ENCODE measurements at places on chromosomes 5 and 9.

GRCh38 chr5:160029004-160029403, 20.1 kb downstream of the TTC1 start:
- DNase-seq = no peak

GRCh38 chr5:127280491-127281220, 9.9 kb upstream of the MEGF10 start:
- DNase-seq = no peak

GRCh38 chr9:117718085-117718484, 13.9 kb downstream of the TLR4 start:
- DNase-seq = no peak

DNA sequence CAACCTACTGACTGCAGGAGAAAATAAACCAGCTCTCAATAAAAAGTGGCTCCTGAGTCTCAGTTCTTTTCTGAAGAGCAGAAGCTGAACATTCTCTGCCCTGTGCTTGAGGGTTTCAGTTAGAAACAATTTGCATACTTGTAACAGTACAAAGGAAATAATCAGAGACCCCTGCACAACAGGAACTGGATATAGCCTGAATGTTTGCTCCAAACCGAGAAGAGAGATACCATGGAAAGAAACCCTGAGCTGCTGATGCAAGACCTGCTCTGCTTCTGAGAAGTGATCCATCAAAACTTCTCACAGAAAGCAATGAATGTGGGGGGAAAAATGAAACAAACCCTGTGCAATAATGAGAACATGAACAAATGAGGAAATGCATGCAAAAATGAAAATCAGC, 592.9 kb downstream of the SEMA5A start:
- DNase-seq = no peak

GRCh38 chr9:36116593-36116992, 19.9 kb upstream of the GLIPR2 start:
- DNase-seq = no peak

- no peak for DNase-seq
These were observed 395.6 kb downstream of the IRX2 start for GRCh38 chr5:2355859-2356258.

DNA sequence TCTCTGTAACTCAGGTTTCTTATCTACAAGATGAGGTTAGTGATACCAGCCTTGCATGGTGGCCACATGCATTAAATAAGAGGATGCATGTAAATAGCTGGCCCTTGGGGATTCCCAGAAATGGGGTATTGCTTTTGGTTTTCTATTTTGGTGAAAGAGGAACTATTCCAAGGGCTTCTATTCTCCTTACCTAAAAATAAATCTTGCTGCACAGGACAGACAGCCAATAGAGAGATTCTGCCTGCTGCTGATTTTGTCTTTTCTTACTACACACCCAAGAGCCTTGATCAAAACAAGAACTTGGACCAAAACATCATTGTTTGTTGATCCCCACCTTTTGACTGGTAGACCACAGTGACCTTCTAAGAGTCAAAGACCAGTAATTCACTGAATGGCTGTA, 161.8 kb downstream of the PJA2 start:
- no peak for DNase-seq

GRCh38 chr5:17470064-17470463, 28.0 kb upstream of the TAF11L2 start:
- no peak for DNase-seq

- no peak for DNase-seq
These were observed 115.3 kb downstream of the MARCHF11 start for GRCh38 chr5:16064135-16064893.

GRCh38 chr5:98076501-98076900, 697.0 kb upstream of the RGMB start:
- DNase-seq = no peak

GRCh38 chr9:77018969-77019235, 553 bp upstream of the FOXB2 start:
- no peak for DNase-seq

DNA sequence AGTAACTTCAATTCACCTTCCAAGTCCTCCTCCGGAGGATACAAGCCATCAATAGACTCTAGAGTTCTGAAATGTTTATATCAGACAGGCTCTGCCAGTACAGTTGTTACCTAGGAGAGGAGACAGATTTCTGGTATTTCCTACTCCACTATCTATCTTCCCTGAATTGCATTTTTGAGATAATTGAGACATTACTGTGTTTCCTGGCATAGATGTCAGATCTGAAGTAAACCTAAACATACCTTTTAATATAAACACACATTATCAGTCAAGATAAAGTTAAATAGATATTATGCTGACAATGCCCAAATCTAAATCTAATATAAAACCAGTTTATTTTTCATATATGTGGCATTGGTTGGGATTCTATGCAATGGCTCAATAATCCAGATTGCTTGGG, 8.2 kb upstream of the TYRP1 start:
- DNase-seq = no peak

GRCh38 chr9:137620048-137620405, 1.2 kb downstream of the EHMT1 start:
- no peak for DNase-seq

DNA sequence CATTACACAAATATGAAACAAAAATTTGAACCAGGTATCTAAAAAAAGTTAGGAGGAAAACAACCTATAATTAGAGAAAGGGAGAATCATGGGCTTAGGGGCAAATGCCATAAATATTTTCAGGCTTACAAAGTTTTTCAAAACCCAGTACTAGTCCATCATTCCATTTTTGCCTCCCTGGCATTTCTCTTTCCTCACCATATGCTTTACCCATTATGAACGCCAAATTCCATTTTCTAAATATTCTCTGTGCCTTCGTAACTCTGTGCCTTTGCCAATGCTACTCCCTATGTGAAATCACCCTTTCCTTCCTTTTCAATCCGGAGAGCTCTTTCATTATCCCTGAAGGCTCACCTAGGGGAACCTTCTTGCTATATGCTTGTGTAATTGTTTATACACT, 434.1 kb downstream of the ZSWIM6 start:
- DNase-seq = no peak

GRCh38 chr9:136011703-136012496, 50.7 kb upstream of the UBAC1 start:
- DNase-seq = no peak

DNA sequence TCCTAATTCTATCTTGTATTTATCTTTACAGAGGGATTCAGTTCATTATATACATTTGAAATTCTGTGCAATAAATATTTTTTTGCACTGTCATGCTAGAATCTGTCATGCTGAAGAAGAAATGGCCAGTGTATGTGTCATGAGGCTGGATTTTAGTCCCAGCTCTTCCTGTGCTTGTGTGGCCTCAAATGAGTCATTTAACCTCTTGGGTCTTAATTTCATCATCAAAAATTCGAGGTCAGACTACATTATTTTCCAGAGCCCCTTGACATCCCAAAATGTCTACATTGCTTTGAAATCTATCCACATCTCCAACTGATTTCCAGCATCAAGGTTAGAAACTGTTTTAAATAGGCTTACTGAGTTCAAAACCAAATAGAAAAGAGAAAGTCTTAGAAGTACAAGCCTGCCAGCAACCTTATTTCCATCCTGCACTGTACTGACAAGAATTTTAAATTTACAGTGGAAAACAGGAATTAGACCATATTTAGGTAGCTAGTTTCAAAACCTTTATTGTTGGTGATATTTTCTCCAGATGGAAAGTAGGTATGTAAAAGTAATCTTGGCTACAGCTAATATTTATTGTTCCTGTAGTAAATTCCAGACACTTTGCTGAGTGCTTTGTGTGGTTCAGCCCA, 96.7 kb upstream of the MAMDC2 start:
- peak; percentile 23 for DNase-seq

- no peak for DNase-seq
These were observed 38.6 kb downstream of the HTR4 start for GRCh38 chr5:148615644-148616275.

DNA sequence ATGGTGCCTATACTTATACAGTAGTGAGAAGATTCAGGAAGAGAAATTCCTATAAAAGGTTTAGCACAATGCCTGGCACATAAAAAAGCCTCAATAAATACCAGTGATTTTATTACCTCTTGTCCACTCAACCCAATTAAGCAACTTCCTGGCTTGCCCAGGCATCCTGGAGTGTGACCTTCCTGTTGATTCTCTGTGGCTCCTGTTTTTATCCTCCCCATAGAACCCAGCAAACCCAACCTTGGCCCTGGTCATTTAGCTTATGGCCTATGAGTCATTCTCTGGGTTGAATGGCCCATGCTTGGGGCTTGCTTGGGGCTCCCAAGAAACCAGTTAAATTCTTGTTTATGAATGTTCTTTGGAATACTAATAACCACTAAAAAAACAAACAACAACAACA, 21.4 kb upstream of the SPARC start:
- no peak for DNase-seq

- peak; percentile 100 for DNase-seq
These were observed 54.4 kb upstream of the RPL26L1 start for GRCh38 chr5:172904643-172905345.

- DNase-seq = no peak
These were observed 1.0 kb upstream of the ACSL6 start for GRCh38 chr5:132012371-132013005.

DNA sequence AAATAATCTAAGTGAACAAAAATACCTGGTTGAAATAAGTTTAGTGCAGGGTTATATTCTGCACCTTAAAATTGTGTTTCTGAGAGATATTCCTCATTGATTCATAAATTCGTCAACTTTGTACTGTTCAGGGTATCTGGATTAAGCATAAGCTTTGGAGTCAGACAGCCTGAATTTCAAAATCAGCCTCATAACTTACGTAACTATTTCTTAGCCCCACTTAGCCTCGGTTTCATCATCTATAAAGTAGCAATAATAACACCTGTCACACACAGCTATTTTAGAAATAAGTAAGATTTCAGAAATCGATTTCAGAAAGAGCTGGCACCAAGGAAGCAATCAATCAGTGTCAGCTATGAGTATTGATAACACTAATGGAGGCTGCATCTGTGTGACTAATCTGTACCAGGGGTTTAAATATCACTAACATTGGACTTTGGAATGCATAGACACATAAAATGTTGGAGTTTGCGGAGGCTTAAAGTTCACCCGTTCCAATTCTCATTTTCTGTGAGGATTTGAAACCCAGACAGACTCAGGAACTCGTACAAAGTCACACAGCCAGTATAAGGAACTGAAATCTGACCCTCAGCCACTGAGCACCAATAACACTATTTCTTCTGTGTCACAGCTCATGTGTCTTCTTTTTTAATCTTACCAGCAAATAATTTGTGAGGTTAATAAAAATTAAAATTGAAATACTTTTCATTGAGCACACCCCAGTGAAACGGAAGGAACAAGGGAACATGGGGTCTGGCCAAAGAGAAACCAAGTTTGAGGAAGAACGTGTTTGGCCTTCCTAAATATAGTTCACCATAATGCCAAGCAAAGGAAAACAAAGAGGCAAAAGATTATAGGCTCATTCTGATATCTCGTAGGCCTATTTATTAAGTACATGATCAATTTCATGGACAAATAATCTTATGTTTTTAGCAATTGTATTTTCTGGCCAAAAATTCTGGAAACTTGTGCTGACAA, 194.4 kb upstream of the PTGER4 start:
- no peak for DNase-seq

- DNase-seq = no peak
These were observed 243.2 kb downstream of the ARHGAP26 start for GRCh38 chr5:143013176-143013891.

DNA sequence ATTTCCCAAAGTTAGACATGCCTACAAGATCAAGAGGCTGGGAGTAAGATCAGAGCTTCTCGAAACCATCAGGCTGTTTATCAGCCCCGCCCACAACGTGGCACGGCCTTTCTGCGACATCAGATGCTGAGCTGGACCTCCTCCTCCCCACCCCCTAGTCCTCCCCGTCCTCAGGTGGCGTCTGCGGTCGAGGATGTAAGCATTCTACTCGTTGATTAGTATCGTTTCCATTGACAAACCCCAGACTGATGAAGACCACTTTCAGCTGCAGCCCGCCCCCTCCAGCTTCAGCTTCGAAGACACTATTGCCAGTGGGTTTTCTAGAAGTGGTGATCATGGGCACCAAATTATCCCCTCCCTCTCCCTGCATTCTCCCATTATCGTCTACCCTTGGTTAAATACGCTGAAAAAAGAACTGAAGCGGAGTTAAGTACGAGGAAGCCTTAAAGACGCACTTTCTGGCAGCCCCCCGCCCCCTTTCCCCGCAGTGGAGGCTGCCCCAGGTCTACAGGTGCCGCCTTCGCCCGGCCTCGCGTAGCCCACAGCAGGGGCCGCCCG, 1.1 kb downstream of the PPIC start:
- DNase-seq = no peak

GRCh38 chr5:1231354-1231905, 6.2 kb downstream of the SLC6A18 start:
- DNase-seq = no peak

- DNase-seq = no peak
These were observed 264.2 kb downstream of the MAST4 start for GRCh38 chr5:66860199-66860975.

- DNase-seq = no peak
These were observed 141.7 kb downstream of the WDR70 start for GRCh38 chr5:37520811-37521210.

- no peak for DNase-seq
These were observed 11.4 kb downstream of the MACROH2A1 start for GRCh38 chr5:135387629-135387960.

DNA sequence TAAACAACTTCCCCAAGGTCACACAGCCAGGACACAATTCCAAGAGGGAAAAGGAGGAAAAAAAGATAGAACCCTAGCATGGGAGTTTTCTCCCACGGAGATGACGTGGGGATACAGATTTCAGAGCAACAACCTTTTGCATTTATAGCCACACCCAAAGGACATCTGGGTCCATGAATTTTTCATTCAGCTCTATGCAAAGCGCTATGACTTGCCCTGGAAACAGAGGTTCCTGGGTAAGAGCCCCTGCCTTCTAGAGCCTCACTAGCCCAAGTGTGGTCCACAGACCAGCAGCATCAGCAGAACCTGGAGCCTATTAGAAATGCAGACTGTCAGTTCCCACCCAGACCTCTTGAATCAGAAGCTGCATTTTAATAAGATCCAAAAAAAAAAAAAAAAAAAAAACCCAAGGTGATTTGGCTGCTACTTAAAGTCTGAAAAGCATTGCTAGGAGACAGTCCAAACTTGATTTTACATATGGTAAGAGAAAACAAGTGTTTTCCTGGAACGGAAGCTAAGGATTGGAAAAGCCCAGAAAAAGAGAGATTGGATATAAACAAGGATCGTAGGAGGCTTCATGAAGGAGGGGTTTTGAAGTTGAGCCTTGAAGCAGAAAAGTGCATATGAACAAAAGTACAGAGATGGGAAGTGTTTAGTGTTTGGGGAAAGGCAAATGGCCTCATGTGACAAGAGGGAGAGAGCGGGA, 17.6 kb upstream of the ADAM19 start:
- no peak for DNase-seq

- peak; percentile 17 for DNase-seq
These were observed 238.1 kb downstream of the ROR2 start for GRCh38 chr9:91711755-91712601.

DNA sequence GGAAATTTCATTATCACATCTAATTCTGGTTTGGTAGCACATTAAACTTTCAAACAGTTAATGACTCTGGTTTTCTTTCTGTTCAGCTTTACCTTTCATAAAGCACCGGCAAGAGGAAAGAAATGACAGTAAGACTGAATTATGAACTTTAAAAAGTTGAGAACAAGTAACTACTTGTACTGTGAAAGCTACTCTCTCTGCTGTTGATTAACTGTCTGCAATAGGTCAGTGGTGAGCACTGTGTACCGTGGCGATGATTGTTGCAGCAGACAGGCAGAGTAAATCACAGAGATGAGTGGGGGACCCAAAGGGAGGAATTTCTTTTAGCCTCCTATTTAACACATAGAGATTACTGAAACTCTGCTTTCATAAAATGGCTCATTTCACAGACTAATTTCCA, 74.0 kb upstream of the MEF2C start:
- DNase-seq = no peak
